ENCODE measurements at places on chromosomes 6 and 20.

DNA sequence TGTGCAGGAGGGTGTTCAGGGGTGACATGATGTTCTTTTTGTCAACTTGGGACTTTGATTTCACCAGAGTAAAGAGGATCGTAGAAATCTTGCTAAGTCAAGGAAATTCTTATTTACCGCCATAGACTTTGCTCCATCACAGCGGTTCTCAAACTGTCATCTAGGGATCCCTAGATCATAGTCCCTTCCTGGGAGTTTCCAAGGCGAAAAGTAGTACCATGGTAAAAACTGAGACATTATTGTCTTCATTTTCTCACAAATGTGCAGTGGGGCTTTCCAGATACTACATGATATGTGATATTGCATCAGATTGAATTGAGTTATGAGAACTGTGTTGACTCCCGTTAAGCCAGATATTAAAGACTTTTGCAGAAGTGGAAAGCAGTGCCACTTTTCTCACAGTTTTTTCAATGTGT, 79.7 kb downstream of the JARID2 start:
- no peak for DNase-seq

GRCh38 chr20:16111172-16111832, 461.9 kb downstream of the KIF16B start:
- no peak for DNase-seq

DNA sequence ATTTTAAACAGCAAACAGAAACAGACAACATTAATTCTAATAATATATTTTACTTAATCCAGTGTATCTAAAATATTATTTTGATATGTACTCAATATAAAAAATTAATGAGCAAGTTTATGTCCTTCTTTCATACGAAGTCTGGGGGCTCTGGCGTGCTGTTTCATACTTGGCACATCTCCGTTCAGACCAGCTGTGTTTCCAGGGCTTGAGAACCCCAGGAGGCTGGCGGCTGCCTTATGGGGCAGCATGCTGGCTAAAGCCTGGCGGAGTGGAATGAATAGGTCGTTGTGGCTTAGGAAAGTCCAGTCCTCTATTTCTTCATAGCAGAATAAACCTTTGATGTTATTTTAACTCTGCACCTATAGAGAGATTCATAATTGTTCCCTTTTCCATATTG, 43.3 kb downstream of the DUSP22 start:
- DNase-seq = no peak

DNA sequence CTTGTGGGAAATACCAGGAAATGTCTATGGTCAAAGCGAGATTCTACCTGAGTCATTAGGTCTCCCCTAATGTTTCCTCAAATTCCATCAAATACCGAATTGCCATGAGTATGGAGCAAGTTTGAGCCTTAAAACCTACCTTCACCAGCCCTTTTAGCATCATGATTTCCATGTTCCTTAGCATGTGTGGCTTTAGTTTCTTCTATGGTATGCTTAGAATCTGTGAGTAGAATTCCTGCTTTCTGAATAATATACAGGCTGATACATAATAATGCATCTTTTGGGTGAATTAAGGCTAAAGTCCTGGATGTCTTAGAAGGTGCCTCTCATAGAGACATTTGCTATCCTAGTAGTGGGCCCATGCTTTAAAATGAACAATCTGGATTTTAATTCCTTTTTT, 32.0 kb downstream of the TSPYL4 start:
- DNase-seq = no peak

GRCh38 chr6:137150072-137150471, 23.4 kb downstream of the IL22RA2 start:
- DNase-seq = no peak

GRCh38 chr20:8228315-8228714, 96.2 kb downstream of the PLCB1 start:
- no peak for DNase-seq

DNA sequence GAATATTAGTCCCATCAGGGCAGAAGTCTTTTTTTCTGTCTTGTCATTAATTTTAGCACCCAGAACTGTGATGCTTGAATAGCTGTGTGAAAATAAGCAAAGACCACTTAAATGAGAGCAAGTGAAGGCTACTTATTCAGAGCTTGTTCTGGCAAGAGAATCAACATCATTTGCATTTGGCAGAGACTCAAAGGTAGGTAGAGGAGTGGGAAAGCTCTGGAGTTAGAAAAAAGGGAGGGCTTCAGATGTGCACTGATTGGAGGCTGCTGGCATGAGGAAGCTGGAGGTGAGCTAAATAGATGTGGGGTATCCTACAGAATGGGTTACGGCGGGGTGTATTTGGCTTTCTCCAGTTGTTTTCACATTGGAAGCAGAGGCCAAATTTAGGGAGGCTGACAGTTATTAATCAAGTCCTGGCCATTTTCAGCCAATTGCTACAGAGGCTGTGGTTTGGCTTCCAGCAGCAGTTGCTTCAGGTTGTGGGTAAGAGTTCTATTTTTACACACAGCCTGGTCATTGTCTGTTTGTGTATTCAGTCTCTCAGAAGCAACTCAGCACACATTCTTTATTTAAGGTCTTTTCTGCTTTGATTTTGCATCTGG, 254.3 kb downstream of the BTBD3 start:
- DNase-seq = peak; percentile 31
